Esophagus squamous epithelium (tissue), 5 donors: ENCODE measurements at places on chromosomes 13 and 19.
A peak's percentile ranks its signal among the peaks of the same experiment; 100 is the strongest.

GRCh38 chr19:34851277-34851804, 75.4 kb upstream of the ZNF30 start:
- no peak overlapping the region for H3K4me3 ChIP-seq
- no peaks in the 10 kb centered on the region for H3K27me3 ChIP-seq
- no peak for DNase-seq
- no peaks in the 10 kb centered on the region for H3K4me1 ChIP-seq
- H3K36me3 ChIP-seq = no peaks in the 10 kb centered on the region

GRCh38 chr19:40726279-40726678, 9.4 kb downstream of the ITPKC start:
- peak overlapping the region; percentile 8 for H3K27ac ChIP-seq
- peaks cover 8% of the 10 kb centered on the region for H3K4me1 ChIP-seq
- H3K27me3 ChIP-seq = no peaks in the 10 kb centered on the region
- no peak overlapping the region for H3K4me3 ChIP-seq

GRCh38 chr19:6056282-6056741, 54.0 kb downstream of the RFX2 start:
- H3K27ac ChIP-seq = peak overlapping the region; percentile 96
- DNase-seq = no peak
- H3K27me3 ChIP-seq = no peaks in the 10 kb centered on the region
- peaks cover 43% of the 10 kb centered on the region for H3K4me1 ChIP-seq
- H3K4me3 ChIP-seq = peak overlapping the region; percentile 33
- H3K36me3 ChIP-seq = no peaks in the 10 kb centered on the region

DNA sequence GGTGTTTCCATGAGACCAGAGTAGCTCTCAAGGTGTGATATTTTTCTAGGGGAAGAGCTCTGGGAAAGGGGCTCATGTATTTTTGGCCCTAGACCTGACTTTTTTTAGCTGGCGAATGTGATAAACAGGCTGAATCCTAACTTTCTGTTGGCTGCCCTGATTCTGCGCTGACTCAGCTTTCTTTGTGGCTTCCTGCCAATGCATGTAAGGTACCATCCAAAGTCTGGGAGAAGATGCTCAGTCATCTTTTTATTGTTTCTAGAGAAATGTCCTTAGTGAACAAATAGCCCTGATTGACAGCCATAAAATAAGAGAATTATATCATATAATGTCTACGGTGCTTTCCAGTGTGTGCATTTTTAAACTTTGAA, 113.6 kb upstream of the MBNL2 start:
- no peak for DNase-seq
- H3K27me3 ChIP-seq = no peaks in the 10 kb centered on the region
- H3K27ac ChIP-seq = no peak overlapping the region
- no peaks in the 10 kb centered on the region for H3K36me3 ChIP-seq
- no peak overlapping the region for H3K4me3 ChIP-seq

GRCh38 chr19:36605877-36606478, 865 bp downstream of the ZNF382 start:
- H3K27me3 ChIP-seq = no peaks in the 10 kb centered on the region
- H3K27ac ChIP-seq = no peak overlapping the region
- H3K4me1 ChIP-seq = peaks cover 4% of the 10 kb centered on the region
- DNase-seq = no peak
- H3K36me3 ChIP-seq = no peaks in the 10 kb centered on the region

- DNase-seq = no peak
- H3K27me3 ChIP-seq = no peaks in the 10 kb centered on the region
- H3K4me3 ChIP-seq = no peak overlapping the region
- no peak overlapping the region for H3K27ac ChIP-seq
- H3K4me1 ChIP-seq = peaks cover 10% of the 10 kb centered on the region
These were observed 21.0 kb downstream of the EPSTI1 start for GRCh38 chr13:42970824-42971690.

DNA sequence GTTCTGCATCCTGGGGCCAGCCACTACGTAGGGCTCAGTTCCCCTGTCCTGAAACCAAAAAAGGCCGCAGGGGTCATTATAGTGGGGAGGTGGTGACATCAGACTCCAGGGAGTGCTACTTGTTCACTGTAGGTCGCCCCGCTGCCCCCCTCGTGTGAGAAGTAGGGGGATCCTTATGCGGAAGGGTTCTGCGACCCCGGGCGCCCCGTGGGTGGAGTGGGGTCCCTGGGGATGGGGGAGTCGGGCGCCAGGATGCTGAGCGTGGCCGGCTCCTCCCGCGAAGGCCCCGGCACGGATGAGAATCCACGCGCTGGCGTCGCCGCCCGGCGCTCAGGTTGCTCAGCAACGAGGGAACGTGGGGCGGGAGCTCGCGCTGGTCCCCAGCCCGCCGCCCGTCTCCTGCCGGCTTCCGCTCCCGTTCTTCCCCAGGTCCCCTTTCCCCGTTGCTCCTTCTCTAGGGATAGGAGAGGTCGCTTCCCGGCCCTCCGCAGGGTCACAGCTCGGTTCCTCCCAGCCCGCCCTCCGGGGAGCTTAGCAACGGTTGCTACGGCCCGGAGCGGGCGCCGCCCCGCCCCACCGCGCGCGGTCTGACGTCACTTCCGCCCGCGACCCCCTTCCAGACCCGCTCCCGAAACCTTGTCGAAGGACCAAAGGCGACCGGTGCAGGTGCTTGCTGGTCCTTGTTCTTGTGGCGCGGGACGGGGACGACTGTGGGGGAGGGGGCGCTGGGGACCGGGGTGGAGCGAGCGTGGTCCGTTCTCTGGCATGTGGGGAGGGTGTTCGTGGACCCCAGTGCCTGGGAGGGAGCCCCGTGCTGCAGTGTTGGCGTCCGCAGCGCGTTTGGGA, at the start of gene NAT14:
TSS of gene NAT14 (plus strand) at position 596 of the 846 bp plus-strand sequence. CDS start 521 bp downstream, outside the sequence.
- no peaks in the 10 kb centered on the region for H3K27me3 ChIP-seq
- DNase-seq = no peak
- H3K27ac ChIP-seq = peak within 1 kb of the TSS; percentile 86
- H3K4me1 ChIP-seq = peaks cover 42% of the 10 kb centered on the region
- H3K36me3 ChIP-seq = peaks cover 21% of the 10 kb centered on the region
